ENCODE measurements at places on chromosomes 2 and 18.

DNA sequence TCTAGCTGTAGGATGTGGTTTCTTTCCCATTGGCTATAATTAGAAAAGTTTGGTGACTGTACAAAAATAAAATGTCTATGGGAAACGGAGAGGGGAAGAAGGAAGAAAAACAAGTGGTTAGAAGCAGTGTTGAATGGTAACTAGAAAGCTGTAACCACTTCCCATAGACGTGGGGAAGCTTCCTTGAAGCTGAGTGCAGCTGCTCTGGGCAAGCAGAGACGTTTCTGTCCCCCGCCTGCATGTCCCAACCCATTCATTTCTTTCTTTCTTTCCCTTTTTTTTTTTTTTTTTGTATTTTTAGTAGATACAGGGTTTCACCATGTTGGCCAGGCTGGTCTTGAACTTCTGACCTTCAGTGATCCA is 367.8 kb upstream of the HS6ST1 start:
- no peak for DNase-seq

- no peak for DNase-seq
Observed at GRCh38 chr18:9862686-9863085, 23.1 kb upstream of the TXNDC2 start.

DNA sequence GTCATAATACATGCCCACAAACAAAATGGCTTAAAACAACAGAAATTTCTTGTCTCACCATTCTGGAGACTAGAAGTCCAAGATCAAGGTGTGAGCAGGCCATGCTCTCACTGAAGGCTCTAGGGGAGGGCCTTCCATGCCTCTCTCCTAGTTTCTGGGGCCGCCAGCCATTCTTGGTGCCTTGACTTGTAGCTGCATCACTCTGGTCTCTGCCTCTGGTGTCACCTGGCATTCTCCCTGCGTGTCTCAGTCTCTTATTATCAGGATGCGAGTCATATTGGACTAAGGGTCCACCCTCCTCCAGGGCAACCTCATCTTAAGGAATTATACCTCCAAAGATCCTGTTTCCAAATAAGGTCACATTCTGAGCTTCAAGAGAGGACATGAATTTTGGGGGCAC is 76.1 kb downstream of the KCNF1 start:
- no peak for DNase-seq

- DNase-seq = no peak
Observed at GRCh38 chr2:236803621-236804020, 234.0 kb downstream of the ACKR3 start.

DNA sequence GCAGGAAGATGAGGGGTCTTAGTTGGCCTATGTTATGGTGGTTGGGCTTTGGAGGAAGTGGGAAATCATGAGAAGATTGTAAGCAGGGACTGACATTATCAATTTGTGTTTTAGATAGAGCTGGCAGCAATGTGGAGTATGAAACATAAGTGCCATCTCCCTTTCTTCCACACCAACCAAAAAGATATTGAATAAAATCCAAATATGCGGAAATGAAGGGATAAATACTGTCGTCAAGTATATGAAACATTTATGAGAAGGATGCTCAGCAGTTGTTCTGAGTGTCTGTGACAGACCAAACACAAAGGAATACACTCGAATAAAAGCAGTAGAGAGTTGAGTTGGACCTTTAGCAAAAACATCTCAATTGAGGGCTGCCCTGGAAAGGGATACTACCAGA is 1090.0 kb upstream of the ZEB2 start:
- no peak for DNase-seq

- DNase-seq = no peak
Observed at GRCh38 chr2:129299338-129299737, 680.1 kb upstream of the RAB6C start.

- no peak for DNase-seq
Observed at GRCh38 chr2:143078104-143078503, 51.1 kb upstream of the ARHGAP15 start.

GRCh38 chr18:32777049-32777448 is 4.2 kb upstream of the KLHL14 start:
- no peak for DNase-seq

- DNase-seq = no peak
Observed at GRCh38 chr18:66129248-66129647, 378.4 kb downstream of the CDH7 start.

- no peak for DNase-seq
Observed at GRCh38 chr2:176960061-176960460, 252.5 kb upstream of the HNRNPA3 start.

DNA sequence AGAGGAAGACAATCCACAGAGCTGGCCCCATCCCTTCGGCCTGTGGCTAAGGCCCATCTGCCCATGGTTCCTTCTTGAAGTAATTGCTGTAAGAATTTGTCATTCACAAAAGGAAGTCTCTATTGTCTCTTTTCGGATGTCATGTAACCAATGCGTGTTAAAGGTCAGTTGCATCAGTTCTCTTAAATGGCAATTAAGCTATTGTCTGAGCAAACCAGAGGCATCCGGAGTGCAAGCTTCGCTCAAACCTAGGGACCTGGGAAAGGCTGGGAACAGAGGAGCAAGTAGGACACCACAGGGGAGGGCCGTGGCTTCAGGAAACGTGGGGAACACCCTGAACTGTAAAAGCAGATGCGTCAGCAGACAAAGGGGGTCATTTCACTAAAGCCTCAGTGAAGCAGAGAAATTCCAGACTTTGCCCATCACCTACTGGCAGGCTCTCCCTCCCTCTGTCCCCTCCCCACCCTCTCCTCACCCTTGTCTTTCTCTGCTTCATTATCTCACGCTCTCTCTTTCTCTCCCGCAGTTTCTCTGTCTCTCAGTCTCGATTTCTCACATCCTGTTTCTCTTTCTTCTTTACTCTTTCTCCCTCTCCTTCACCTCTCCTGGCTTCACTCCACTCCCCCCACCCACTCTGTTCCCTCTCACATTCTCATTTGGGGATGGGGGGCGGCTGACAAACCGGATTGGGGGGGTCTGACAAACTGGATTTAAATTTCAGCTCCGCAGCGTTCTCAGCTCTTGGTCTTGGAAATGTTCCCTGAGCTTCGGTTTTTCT is 204.6 kb upstream of the TNP1 start:
- no peak for DNase-seq

DNA sequence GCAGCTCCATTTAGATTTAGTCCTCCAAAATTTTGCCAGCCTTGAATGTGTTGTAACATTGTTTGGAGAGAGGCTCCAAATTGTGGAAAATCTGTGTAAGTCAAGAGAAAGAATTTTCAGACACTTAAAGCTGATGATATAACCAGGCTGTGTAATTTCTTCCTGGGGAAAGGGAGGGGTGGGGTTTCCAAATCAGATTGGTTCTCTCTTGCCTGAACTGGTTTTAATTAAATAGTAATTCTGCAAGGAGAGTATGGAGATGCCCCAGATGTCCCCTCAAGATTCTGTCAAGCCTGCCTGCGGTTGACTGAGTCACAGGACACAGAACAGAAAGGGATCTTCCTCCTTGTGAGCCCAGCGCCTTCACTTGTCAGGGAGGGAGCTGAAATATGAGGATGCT is 54.5 kb downstream of the C18orf63 start:
- DNase-seq = no peak

Data from hippocampal formation (tissue), 2 donors.